ENCODE measurements at places on chromosomes 1 and 21. TPM values are rescaled to one million over a fixed set of nuclear protein-coding genes. Genes with fewer than 3 reads are reported as not detected.

Gene MMP23B
- 14.9 TPM for polyA plus RNA-seq

Gene TMPRSS3
- 1.7 TPM for polyA plus RNA-seq

Gene NCDN
- polyA plus RNA-seq, result 14.9 TPM

DNA sequence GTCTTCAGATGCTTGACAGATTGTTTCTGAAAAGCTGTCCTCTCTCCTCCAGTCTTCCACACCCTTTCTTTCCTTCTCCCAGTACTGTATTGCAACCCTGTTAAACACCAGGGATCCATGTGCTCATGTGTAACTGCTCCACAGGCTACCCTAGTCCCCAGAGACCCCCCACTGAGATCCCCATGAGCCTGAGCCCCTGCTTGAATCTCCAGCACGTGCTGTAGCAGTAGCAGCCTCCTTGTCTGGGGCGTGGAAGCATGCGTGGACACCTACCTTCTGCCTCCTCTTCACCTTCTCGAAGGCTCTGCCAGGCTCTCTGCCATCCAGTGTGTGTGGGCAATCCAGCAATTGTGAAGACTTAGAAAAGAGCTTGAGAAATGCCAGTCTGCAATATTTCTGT lies 25.2 kb downstream of the GPR137B start:
- DNase-seq, result no peak

- DNase-seq, result no peak
Observed at GRCh38 chr21:37419228-37419906, 52.8 kb downstream of the DYRK1A start.

DNA sequence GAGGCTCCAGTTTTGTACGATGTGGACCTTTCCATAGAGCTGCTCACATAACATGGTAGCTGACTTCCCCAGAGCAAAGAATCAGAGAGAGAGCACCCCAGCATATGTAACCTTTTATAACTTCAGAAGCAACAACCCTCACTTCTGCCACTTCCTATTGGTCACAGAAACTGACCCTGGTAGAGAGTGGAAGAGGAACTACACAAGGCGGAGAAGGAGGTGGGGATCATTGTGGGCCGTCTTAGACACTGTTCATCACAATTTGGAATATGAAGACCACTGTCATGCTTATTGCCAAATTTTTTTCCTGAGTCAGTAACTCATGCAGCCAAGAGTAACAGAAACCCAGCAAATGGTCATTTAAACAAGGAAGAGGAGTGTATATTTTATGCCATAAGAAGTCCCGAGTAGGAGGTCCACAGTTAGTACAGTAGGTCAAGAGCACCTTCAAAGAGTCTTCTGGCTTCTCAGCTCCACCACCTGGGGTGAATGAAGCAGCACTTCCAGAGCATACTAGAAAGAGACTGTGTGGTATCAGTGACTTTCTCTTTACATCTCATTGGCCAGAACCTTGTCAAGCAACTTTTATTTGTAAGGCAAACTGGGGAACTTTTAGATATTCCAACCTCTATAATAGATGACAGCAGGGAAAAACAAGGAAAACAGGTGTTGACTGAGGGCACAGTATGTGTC lies 71.8 kb downstream of the ODF2L start:
- no peak for DNase-seq
